ENCODE measurements at places on chromosomes 11 and 22.

DNA sequence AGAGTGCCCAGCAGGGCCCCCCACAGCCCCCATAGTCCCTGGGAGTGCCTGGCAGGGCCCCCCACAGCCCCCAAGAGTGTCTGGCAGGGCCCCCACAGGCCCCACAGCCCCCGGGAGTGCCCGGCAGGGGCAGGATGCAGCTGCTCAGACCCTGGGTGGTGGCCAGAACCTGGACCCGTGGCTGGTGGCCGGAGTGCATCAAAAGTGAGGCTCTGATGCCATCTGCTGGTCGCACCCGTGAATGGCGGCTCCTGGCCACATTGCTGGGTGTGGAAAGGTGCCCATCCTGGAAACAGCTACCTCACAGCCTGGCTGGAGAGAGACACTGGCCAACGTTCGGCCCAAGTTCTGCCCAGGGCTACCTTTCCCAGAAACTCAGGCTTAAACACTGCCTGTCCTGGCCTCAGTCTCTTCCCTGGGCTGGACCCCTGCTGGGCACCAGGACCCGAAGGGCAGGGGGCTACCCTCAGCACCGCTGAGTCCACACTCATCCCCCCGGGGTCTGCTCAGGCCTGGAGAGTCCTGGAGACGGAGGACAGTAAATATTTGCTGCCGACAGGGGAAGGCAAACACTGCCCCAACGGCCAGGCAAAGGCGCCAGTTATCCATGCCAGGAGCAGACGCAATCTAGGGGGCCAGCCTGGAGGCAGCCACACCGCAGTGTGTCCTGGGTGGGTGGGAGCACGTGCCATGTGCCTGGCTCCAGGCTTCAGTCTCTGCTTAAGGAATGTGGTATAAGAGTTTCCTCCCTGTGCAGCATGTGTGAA lies 4.4 kb downstream of the INS start:
- peak; percentile 71 for DNase-seq

DNA sequence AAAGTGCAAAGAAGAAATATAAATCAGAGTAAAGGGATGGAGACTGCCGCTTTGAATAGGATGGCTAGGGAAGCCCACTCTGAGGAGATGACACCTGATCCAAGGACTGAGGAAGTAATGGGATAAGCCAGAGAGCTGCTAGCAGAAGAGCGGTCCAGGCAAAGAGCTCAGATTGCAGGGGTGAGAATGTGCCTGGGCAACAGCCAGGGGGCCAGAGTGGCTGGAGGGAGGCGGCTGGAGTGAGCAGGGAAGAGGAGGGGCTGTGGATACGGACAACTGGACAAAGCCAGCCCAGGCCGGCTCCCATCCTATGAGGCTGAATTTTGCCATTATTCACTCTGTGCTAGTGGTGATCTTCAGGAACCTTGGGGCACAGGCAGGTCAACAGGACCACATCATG lies 360.3 kb upstream of the SYN3 start:
- no peak for DNase-seq

DNA sequence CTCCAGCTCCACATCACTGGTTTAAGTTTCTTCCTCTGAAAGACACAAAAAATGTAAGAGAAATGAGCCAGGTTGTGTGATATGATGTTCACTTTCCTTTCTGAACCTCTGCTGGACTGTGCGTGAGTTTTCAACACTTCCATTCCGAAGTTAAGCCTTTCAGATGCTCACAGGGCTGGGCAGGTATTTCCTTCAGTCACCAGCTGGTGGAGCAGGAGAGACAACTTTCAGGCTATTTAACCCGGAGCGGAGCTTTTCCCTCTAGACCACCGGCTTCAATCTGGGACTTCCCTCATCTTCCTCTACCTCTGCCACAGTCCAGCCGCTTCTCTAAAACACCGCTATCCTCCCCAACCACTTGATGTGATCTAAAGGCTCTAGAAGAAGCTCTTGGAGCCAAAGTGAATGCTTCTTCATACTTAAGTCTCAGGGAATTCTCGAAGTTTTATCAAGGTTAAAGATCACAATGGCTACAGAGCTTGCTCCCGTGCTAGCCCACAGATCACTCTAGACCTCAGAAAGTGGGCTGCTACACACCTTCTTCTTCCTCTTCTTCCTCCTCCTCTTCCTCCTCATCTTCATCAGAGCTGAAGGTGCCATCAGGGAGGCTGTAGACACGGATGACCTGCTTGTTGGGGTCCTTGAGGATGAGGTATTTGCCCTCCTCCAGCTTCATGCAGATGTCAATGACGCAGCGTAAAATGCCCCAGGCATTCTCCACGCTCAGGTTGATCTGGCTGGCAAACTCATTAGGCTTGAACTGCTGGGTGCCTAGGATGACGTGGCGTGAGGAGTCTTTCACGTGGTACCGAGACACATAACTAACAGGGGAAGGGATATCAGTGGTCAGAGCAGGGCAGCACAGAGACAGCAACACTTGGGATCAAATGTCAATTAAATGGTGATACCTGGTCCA lies 4.4 kb upstream of the FOXRED2 start:
- DNase-seq, result no peak

DNA sequence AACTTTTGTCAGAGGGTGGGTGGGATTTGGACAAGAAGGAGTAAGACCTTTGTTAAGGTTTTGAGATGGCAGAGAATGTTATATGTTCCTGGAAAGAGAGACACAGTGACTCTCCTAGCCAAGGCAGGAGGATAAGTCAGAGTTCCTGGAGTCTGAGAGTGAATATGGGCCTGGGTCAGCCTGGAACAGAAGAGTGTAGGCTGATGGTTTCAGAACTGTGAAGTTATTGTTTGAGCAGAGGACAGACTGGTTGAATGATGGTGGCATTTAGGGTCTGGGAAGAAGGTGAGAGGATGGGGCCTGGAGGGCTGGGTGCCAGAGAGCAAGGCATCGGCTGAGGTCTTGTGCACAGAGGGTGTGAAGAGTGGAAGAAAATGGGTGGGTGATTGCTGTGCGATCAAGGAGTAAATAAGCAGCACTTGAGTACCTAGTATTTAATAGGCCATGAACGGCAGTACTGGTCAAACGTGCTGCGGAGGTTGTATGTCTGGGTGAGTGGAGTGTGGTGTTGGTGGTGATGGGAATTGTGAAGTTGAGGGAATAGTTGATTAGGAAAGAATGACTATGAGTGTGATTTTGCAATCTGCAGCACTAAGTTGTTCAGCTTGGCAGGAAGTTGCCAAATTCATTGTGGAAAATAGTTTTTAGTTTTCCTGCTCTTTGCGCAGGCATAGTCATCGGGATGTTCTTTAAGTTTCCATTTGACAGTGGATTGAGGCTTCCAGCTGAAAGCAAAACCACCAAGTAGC lies 1.8 kb downstream of the PANX1 start:
- no peak for DNase-seq

DNA sequence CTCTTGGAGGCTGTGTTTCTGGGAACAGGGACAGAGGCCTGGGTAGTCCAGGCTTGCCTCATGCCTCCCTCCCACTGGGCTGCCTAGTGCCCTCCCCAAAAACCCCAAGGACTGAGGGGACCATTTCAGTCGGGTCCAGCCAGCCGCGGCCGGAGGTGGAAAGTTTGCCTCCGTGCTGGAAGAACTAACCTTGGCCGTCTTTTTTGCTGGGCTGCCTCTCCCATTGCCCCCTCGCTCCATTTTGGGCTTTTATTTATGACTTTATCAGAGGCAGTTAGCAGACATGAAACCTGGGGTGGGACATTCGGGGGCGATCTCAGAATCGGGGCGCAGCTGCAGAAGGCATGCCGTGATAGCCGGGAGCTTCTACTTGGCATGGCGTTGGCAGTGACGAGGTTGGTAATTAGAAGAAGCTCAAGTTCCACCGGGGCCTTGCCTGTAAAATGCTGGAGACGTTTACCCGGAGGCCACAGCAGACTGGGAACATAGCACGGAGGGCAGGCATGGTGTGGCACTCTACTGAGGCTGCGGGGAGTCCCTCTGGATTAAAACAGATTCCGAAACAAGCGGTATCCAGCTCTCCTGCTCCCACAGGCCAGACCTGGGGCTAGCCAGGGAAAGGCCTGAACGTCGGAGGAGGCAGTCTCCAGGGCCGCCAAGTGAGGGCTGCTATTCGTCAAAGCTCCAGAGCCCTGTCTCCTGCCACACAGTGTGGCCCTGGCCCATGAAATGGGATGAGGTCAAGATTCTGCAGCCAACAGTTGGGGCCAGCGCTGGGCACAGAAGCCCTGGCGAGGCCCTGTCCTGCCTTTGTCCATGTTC lies 76.4 kb upstream of the PPARA start:
- no peak for DNase-seq

DNA sequence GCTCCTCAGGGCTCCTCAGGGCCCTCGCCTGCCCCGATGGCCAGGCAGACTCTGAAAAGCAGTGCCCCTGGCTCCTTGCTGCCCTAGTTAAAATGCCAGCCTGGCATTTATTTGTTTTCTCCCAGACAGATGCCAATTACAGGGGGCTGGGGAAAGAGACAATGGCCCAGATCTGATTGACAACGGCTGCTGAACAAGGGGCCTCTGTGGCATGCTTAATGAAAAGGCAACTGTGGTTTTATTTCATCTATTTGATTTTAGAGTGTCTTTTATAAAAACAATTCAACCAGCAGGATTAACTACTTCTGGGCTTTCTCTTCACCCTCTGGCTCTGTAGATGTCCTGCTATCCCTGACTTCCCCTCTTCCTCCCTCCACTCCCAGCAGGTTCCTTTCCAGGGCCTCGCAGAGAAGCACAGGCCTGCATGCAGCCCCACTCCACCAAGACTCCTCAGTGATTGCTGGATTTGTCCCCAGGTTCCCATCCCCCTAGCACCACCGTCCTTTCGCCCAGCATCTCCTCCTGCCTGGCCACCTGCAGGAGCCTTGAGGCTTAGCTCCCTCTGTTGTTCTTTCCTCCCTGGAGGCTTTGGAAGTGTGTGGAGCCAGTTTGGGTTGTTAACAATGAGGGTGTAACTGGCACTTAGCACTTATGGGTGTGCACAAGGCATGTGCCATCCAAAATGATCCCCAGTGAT lies 171.1 kb downstream of the TENM4 start:
- DNase-seq, result no peak

- DNase-seq, result no peak
Measured at GRCh38 chr11:128689591-128689947, 4.3 kb upstream of the FLI1 start.

GRCh38 chr22:50027639-50028537 lies 15.3 kb upstream of the IL17REL start:
- DNase-seq, result peak; percentile 47

GRCh38 chr22:48250286-48250895 lies 1487.9 kb downstream of the TBC1D22A start:
- DNase-seq, result no peak

DNA sequence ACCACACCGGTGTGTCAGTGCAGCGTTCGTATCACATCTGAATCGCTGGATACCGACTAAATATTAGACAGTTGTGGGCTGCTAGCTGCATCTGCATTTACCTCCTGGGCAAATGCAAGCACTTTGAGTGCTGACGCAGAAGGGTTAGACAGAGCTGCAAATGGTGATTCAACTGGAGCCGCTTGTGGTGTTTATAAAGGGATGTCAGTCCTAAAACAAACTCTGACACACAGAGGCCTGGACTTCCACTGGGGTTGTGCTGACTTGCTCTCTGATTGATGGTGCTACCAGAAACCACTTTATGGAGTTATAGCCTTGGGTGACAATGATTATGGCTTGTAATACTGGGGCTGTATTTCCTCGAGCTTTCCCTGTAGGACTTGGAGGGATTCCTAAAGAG lies 374.4 kb downstream of the NTM start:
- no peak for DNase-seq

GRCh38 chr11:17063171-17064002 lies 14.1 kb downstream of the RPS13 start:
- DNase-seq, result peak; percentile 55

DNA sequence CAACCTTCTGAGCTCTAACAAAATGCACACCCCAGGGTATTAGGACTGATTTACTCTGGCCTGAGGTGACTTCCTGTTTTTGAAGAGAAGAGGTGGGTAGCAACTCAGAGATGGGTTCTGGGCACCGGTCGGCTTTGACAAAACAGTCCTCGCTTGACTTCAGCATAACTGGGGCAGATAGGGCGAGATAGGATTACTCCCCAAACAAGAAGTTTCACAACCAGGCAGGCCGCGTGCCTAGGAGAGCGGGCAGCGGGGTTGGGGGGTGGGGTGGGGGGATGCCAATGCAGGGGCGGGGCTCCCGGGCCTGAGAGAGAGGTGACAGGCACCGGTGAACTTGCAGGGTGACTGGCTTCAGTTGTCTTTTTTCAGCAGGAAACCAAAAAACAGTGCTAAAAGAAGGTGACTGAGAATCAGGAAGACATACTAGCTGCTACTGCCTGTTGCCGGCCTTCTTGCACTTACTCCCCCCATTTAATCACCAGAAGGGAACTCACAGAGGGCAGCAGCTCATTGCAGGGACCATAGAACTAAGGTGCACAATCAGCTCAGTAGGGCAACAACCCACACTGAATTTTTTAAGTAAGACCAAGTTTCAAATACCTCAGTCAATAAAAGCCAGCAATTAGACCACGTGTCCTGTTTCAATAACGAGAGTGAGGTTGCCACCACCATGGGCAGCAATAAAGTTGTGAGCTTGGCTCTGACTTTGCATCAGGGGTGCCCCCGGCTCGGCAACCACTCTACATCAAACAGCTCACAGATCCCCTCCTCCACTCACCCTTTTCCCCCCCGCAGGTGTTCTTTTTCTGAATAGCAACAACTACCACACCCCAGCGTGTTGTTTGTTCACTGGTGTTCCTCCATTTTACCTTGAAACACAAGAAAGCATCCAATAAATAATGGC lies 37.2 kb upstream of the ETS1 start:
- DNase-seq, result no peak

- DNase-seq, result no peak
Measured at GRCh38 chr11:6559369-6559768, 44.0 kb downstream of the RRP8 start.

DNA sequence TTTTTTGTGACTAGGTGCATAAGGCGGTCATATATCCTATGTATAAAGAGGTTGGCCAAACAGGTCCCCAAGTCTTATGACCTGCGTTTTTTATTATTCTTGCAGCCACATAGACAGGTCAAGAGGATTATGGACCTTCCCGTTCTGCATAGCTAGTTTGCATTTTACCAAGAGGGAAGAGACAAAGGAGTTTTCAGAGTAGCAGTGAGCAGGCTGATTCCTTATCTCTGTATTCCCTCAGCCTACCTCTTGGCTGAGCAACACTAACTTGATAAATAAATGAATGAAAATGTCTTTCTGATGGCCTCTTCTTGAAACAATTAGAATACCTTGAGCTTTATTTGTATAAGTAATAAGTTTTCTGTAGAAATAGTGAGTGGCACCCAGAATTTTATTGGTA lies 180.5 kb downstream of the WNT11 start:
- no peak for DNase-seq

- DNase-seq, result peak; percentile 23
Measured at GRCh38 chr11:76293189-76293631, 86.9 kb upstream of the WNT11 start.

DNA sequence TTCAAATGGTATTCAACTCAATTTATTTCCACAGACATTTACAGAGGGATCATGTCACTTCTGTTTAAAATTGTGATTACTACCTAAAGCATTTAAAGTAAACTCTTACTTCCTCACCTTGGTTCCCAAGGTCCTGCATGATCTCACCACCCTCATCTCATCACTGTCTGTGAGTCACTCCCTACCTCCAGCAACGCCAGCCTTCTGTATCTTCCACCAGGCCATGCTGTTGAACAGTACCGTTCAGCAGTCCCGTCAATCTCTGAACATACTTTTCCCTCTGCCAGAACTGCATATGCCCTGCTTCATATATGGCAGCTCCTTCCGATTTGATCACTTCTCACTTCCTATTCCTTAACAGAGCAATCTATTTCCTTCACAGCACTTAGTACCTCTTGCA lies 2.0 kb downstream of the FBXO3 start:
- DNase-seq, result no peak

Data from stimulated activated CD4-positive, alpha-beta T cell treated with anti-CD3 and anti-CD28 coated beads, Interleukin-2, amount 100 ng/mL, for 48 hours (primary cell).